ENCODE measurements at places on chromosomes 4 and X.

- peak; percentile 43 for DNase-seq
Measured at GRCh38 chrX:40012868-40013265, 84.9 kb downstream of the BCOR start.

- no peak for DNase-seq
Measured at GRCh38 chr4:86506591-86506990, 87.5 kb upstream of the PTPN13 start.

- DNase-seq = no peak
Measured at GRCh38 chrX:100975212-100975611, 5.7 kb downstream of the ARL13A start.

DNA sequence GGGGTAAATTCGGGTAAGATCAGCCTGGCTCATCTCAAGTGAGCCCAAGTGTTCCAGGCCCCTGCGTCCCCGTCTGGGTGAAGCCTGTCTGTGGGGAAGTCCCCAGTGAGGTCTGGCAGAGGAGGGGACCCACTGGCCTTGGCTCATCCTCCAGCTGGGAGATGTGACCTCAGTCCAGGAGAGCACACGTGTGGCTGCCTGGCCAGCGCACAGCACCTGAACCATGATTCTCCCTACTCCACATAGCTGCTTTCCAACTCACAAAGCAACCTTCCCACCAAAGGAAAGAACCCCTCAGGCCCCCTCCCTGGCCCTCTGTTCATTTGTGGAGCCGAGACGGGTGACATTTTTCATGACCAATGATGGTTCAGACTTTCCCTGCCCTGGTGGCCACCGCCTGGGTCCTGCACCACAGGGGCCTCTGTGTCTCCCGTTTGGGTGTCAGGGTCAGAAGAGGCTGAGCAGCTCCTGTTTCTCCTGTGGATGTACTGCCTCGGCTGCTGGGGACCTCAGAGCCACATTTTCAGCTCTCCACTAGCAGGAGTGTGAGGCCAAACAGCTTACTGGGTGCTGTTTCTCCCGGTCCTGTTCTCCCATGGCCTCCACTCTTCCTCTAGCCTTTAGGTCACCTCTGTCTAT is 111.4 kb downstream of the CPZ start:
- no peak for DNase-seq

DNA sequence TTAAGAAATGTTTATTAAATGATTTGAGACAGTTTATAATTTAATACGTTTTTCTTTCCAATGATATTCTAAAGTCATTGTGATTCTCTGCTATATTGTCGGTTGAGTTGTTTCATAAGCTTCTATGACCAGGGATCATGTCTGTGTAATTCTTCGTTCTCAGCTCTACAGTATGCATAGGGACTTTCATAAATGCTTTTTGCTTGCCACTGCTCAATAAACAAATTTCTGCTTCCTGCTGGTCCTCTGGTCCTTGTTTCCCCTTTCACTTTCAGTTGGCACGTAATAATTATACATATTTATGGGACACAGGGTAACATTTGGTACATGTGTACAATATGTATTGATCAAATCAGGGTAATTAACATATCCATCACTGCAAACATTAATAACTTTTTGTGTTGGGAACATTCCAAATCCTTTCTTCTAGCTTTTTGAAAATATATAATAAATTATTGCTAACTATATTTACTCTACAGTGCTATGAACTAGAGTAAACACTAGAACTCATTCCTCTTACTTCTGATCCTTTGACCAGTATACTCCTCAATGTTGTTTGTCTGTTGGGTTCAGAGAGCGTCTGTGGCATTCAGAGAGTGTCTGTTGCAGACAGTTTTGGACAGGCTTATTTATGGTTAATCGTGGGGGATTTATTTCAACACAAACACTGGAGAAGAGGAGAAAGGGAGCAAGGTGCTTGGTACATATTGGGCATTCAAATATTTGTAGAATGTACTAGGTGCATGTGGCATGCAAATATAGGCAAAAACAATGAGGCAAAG is 68.3 kb upstream of the SPANXB1 start:
- no peak for DNase-seq

- no peak for DNase-seq
Measured at GRCh38 chr4:39648827-39649558, 10.3 kb upstream of the SMIM14 start.

DNA sequence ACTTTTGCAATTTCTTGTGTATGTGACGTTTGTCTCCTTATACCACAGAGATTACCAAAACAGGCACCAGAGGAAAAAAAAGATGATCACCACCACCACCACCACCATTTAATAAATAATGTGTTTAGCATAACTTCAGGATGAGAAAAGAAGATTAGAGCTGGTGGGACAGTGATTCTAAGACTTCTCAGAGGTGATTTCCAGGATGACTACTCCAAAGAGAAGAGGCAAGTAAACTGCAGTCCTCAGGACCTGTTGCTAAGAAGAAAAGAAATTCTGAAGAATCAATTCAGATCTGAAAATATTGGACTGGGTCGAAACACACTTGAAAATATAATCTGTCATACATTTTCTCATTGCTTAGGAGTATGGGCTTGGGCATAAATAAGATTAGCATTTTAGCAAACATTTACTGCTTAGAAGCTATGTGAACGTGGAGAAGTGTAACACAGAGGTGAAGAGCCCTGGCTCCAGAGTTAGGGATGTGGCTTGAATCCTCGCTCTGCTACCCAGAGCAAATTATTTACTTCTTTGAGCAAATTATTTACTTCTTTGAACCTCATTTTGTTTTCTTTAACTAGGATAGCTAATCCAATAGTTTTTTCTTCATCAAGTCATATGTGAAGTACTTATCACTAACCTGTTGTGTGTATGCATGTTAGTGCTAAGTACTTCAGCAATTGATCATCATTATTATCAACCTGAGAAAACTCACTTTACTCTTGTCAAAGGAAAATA is 10.5 kb upstream of the YTHDC1 start:
- DNase-seq = no peak

GRCh38 chr4:23238848-23239247 is 546.1 kb downstream of the GBA3 start:
- DNase-seq = no peak

GRCh38 chrX:12145402-12145801 is 7.1 kb downstream of the FRMPD4 start:
- DNase-seq = no peak

DNA sequence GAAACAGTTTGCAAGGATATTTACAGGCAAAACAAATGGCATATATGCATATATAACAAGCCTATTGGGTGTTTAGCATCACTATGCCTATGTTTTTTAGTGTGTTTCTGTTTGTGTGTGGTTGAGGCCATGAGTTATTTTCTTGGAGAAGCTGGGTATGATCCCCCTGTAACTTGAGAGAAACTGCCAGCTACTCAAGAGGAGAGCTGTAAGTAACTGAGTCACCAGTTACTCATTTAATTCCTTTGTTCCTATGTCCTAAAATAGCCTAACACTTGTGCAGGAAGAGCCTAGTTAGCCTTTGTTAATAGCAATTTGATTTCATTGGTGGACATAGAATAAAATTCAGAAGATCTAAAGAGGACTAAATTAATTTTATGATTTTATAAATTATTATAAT is 79.1 kb downstream of the PWWP3B start:
- DNase-seq = no peak

DNA sequence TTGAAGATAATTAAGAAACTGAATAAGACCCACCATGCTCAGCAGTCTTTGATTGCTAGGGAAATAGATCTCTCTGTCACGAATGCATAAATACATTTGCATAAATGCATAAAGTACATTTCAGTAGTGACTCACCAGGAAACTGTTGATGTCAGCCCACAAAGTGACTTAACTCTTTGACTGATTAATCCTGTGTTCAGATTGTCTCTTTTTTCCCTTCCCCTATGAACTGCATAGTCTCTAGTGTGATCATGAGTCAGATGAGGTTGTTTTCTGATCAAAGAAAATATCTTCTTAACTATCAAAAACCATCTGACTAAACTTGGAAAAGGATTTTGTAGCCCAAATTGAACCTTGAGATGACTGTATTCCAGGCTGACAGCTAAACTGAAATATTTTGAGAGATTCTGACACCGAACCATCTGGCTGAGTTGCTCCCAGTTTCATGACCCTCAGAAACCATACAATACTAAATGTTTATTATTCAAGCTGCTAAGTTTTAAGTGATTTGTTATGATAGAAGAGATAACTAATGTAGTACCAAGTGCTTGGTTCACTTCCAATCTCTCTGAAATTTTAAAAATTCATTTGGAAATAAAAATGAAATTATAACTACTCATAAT is 1381.5 kb upstream of the AGA start:
- DNase-seq = no peak

DNA sequence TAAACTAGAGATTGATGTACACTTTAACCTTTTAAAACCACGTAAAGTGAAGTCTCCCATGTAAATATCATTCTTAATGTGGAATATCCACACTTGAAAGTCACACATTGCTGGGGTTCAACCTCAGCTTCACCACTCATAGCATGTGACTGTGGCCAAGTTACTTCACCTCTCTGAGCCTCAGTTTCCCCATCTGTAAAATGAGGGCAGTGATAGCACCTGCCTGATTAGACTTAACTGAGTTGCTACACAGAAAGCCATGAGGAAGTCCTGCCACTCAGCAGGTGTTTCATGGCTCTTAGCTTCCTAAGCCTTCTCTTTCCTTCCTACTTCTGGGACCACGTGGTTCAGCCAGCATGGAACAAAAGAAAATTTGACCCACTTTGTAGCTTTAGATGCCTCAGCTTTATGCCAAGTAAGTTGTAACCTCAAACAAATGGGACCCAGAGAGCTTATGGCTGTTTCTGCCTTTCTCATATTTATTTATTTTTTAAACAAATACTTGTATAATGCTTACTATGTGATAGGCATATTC is 277.3 kb upstream of the KLF3 start:
- DNase-seq = no peak

- DNase-seq = no peak
Measured at GRCh38 chr4:144356941-144357381, 216.4 kb upstream of the GYPA start.

- no peak for DNase-seq
Measured at GRCh38 chrX:65813245-65813644, 145.8 kb downstream of the MSN start.

GRCh38 chr4:149715822-149716585 is 99.6 kb downstream of the IQCM start:
- no peak for DNase-seq

GRCh38 chr4:11039634-11040131 is 355.1 kb upstream of the CLNK start:
- no peak for DNase-seq

GRCh38 chr4:8112036-8112576 is 46.5 kb downstream of the ABLIM2 start:
- no peak for DNase-seq

GRCh38 chrX:138917781-138918180 is 206.3 kb upstream of the FGF13 start:
- no peak for DNase-seq

DNA sequence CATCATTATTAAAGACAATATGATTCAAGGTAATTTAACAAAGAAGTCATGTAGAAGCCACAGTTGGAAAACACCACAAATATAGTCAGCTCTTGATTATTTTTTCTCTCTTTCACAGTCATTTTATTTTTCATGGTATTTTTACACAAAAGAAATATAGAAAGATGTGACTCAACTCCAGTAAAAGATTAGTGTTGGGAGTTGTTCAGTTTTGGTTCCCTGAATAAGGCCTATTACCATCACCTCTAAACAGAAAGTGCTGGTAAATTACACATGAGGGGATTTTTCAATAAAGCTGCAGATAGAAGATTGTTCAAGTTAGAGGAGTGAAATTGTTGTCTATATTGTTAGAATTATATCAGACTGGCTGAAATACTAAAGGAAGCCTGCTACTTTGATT is 107.0 kb downstream of the DDIT4L start:
- no peak for DNase-seq

DNA sequence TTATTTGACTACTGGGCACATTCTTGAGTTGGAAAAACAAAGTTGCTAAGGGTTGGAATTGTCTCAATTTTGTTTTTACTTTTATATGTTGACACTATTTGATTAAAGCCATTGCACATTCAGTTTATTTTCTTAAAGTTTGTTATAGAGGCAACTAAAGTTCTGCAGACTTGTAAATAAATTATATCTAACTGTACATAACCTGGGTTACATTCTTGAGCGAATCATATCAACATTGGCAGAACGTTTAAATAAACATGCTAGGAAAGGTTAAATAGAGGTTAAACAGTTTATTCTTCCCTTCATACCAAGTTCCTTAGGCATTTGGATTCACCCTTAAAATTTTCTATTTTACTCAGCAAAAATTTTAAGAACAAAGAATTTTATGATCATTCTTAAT is 74.5 kb downstream of the UCHL1 start:
- DNase-seq = no peak

DNA sequence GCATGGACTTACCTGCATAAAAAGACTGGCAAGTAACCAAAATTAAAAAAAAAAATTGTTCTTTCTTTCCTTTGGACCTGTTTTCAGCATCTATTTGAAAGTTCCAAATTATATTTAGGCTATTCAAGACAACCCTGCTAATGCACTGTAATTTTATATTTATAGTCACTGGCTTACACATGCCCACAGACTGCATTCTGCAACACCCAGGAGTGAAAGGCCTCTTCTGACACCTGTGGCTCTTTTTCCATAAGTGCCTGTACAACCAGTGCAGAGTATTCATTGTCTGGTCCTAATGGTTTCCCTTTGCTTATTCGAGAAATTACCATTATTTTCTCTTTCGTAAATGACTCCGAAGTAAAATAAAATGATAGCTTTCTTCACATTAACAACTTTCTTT is 143.3 kb downstream of the RNF150 start:
- no peak for DNase-seq

GRCh38 chr4:6641164-6641970 is 882 bp downstream of the MRFAP1 start:
- DNase-seq = no peak

DNA sequence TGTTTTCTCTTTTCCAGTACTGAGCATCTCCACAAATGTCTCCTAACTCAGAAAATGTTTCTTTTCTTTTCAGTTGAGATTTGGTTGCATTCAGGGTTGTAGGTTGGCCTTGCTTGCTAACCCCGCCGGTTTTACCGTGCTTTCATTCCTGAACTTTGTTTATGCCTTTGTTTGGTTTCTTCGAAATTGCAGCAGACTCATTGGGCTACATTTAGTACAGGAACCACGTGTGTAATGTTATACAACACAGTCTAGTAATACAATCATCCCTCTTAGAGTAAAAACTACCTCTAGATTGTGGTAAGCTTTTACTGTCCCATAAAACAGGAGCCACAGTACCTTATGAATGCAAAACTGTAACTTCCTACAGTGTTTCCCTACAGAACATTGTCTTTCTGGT is 57.9 kb downstream of the CCKAR start:
- DNase-seq = no peak

- peak; percentile 90 for DNase-seq
Measured at GRCh38 chr4:6674500-6675149, 19.1 kb upstream of the S100P start.

Measured in CD8-positive, alpha-beta T cell (primary cell).